ENCODE measurements at places on chromosomes 12 and 14.

- no peak for DNase-seq
Observed at GRCh38 chr14:101198398-101199027, 295.0 kb upstream of the RTL1 start.

- DNase-seq: peak; percentile 62
Observed at GRCh38 chr12:103880299-103881142, 39.5 kb upstream of the NT5DC3 start.

- DNase-seq: no peak
Observed at GRCh38 chr14:44778604-44779003, 183.1 kb downstream of the KLHL28 start.

GRCh38 chr12:121490401-121491281 is 90.2 kb downstream of the KDM2B start:
- DNase-seq: no peak

- DNase-seq: no peak
Observed at GRCh38 chr14:22735096-22735495, 31.4 kb upstream of the OXA1L start.

DNA sequence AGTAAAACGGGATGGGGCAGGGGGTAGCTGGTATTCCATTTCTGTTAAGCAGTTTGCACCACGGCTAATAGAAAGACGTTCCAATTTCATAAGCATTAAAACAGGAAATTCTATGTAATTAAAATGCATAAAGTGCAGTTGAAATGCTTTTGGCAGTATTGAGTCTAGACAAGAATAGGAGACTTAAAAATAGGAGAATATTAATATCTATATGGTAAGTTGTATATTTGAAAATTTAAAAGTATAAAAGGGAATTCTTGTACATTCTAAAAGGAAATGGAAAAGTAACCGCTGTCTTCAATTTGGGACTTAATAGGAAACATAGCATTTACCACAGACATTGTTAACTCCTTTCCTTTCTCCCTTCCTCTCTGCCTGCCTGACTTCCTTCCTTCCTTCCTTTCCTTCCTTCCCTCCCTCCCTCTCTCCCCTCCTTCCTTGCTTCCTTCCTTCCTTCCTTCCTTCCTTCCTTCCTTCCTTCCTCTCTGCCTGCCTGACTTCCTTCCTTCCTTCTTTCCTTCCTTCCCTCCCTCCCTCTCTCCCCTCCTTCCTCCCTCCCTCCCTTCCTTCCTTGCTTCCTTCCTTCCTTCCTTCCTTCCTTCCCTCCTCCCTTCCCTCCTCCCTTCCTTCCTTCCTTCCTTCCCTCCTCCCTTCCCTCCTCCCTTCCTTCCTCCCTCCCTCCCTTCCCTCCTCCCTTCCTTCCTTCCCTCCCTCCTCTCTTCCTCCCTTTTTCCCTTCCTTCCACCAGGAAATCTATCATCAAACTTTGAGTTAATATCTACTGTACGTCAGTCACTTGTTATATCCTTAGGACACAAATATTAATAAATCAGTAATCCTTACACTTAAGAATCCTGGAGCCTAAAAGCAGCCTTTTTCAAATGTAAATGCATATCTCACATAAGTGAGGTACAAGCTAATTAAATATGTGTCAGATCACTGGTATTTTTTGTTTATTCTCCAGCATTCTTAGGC is 1049.3 kb downstream of the GALC start:
- no peak for DNase-seq

DNA sequence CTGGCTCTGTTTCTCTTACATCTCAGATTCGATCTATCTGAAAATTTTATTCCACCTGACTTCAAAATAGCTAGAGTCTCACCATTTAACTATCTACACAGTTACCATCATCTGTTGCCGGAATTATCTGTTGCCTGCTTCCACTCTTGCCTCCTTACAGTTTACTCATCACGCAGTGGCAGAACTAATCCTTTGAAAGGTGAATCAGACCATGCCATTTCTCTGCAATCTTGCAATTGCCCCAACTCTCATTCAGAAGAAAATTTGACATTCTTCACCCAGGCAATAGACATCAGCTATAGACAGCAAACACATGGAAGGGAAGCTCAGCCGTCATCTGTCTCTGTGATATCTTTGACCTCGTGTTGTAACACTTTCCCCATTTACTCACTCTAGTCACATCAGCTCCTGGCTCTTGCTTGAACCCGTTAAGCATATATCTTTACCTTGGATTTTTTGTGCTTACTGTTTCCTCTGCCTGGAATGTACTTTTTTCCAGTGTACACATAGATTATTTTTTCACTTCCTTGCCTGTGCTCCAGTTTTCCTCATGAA is 85.5 kb downstream of the PDE3A start:
- no peak for DNase-seq

DNA sequence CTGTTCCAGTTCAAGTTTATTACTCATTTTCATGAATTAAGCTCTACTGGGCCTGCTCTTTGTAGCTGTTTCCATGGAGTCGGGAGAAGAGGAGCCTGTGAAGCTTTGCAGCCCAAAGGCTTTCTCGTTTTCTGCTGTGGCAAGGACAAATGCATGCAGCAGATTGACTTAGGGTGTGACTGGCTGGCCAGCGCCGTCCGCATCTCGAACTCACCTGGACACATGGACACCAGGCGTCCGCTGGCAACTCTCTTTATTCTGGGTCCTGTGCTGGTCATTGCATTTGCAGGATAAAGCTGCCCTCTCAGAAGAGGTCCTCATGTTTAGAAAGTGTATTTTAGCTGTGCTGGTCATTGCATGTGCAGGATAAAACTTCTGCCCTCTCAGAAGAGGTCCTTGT is 350.4 kb downstream of the TMEM121 start:
- no peak for DNase-seq

GRCh38 chr14:59961518-59962062 is 41.6 kb downstream of the LRRC9 start:
- no peak for DNase-seq

DNA sequence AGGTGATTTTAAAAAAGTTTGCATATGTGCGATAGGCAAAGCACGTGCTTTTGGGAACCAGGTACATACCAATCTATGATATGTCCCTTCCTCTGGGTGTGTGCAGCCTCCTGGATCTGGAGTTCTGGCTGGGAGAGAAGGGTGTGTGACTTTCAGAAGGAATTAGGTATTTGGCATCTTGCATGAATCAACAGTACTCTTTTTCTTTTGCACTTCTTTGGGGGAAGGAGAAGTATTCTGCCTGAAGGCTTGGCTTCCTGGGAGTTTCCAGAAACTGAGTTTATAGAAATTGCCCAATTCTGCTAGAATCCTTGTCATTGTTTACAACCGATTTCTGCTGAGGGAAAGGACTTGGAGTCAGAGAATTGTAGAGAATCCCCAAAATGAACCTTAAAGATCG is 2.9 kb upstream of the CLMN start:
- no peak for DNase-seq

- no peak for DNase-seq
Observed at GRCh38 chr14:59848671-59849070, 21.9 kb downstream of the RTN1 start.

- no peak for DNase-seq
Observed at GRCh38 chr12:127245437-127245836, 1021.5 kb upstream of the TMEM132C start.

- DNase-seq: no peak
Observed at GRCh38 chr14:91143862-91144261, 30.0 kb downstream of the DGLUCY start.

GRCh38 chr12:88955531-88955930 is 375.3 kb upstream of the KITLG start:
- no peak for DNase-seq

DNA sequence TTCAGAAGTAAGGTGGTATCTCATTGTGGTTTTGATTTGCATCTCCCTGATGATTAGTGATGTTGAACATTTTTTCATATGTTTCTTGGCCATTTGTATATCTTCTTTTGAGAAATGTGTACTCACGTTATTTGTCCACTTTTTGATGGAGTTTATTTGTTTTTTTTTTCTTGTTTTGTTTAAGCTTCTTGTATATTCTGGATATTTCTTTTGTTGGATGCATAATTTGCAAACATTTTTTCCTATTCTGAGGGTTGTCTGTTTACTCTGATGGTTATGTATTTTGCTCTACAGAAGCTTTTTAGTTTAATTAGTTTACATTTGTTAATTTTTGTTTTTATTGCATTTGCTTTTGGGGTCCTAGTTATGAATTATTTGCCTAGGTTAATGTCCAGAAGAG is 927.4 kb upstream of the LRFN5 start:
- DNase-seq: no peak

- DNase-seq: no peak
Observed at GRCh38 chr12:104477510-104478390, 21.0 kb downstream of the CHST11 start.

- no peak for DNase-seq
Observed at GRCh38 chr14:51444353-51445000, 204.4 kb downstream of the TMX1 start.

- DNase-seq: peak; percentile 26
Observed at GRCh38 chr14:52068615-52069306, at the start of gene NID2. TSS of gene NID2 (minus strand) at chr14:52069059. CDS start at chr14:52068994, 65 bp downstream.

DNA sequence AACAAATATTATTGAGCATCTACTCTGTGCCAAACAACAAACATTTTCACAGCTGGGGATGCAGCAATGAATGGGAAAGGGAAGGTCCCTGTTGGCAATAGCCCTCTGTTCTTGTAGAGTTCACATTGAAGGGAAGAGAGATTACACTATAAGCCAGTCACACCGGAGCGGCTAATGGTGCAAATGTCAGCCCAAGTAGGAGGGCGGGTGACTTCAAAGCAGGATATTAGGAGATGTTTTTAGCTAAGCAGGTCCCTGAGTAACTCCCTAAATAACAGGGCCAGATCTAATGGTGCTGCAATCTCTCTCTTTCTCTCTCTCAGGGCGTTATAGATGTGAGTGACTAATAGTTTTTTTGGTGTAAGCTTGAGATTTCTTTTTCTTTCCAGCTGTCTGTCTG is 30.7 kb downstream of the FLVCR2 start:
- DNase-seq: no peak

GRCh38 chr12:86666316-86666715 is 410.1 kb upstream of the MGAT4C start:
- no peak for DNase-seq

GRCh38 chr12:68479261-68479895 is 131.3 kb upstream of the RAP1B start:
- no peak for DNase-seq

- DNase-seq: no peak
Observed at GRCh38 chr14:105709281-105710118, 183.1 kb downstream of the TMEM121 start.

DNA sequence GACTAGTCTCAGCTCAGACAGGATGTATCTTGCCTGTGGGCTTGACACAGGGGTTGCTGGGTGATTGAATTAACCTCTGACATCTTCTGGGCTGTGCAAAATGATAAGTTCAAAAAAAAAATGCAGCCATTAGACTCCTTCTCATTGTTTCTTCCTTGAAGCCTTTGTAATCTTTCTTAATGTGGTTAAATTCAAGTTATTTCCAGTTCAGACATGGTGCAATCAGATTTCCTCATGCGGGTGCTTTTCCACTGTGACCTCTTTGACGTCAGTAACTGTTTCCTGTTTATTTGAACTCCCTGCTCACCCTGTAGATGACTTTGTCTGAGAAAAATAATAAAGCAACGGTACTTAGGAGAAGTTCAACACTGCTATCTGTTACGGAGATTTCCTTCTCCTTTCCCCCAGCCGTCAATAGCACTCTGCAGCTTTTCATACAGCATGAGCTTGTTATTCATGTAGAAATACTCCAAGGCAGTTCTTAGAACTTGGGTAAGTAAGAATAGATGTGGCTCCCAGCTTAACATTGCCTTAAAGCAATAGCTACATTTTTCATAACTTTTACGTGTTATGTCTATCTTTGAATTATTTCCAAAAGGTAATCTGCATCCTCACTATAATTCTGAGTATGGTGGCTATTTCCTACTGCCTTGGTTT is 155.5 kb downstream of the PRKCH start:
- DNase-seq: peak; percentile 84

DNA sequence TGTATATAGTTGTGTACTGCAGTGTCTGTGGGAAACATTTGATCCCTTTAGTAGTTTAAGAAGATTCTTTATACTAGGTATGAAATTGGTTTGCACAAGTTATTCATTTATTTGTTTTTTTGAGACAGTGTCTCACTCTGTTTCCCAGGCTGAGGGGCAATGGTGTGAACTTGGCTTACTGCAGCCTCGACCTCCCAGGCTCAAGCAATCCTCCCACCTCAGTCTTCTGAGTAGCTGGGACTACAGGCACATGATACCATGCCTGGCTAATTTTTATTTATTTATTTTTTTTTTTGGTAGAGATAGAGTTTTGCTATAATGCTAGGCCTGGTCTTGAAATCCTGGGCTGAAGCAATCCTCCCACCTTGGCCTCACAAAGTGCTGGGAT is 209.4 kb downstream of the RASSF9 start:
- no peak for DNase-seq

DNA sequence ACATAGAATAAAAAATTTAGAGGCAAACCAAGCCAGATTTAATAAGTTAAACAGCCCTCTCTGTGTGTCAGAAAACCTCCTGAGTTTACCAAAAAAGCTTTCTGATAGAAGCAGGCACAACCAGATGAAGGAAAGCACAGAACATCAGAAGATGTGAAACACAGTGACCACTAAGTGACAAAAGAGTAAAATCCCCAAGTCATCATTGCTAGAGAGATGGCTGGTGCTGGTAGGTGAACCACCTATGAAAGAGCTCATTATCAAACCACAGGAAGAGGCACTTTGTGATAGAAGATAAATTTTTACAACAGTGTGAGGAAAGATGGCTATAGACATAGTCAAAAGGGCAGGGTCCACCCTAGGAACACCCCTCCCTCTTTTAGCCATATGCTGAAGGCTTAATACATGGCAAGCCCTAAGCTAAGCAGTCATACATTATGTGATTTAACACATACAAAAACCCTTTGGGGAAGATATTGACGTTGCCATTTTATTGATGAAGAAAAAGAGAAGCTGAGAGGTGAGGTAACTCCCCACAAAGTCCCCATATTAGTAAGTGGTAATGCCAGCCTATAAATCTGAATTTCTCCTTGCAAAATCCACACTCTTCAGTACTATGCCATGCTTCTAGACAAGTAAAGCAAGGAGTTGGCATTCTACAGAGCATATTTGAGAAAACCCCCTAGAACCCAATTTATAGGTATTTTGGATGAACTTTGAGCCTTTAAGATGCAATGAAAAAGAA is 449.9 kb downstream of the LRIG3 start:
- no peak for DNase-seq

- peak; percentile 40 for DNase-seq
Observed at GRCh38 chr14:96363751-96364336, 518 bp downstream of the GSKIP start.

GRCh38 chr12:27521066-27521465 is 2.9 kb upstream of the PPFIBP1 start:
- DNase-seq: no peak

- DNase-seq: no peak
Observed at GRCh38 chr14:89760086-89760485, 194.4 kb downstream of the EFCAB11 start.
